ENCODE measurements at places on chromosomes 12 and 14.
A peak's percentile ranks its signal among the peaks of the same experiment; 100 is the strongest.

- no peak for DNase-seq
Measured at GRCh38 chr14:55436931-55437330, 3.5 kb downstream of the TBPL2 start.

DNA sequence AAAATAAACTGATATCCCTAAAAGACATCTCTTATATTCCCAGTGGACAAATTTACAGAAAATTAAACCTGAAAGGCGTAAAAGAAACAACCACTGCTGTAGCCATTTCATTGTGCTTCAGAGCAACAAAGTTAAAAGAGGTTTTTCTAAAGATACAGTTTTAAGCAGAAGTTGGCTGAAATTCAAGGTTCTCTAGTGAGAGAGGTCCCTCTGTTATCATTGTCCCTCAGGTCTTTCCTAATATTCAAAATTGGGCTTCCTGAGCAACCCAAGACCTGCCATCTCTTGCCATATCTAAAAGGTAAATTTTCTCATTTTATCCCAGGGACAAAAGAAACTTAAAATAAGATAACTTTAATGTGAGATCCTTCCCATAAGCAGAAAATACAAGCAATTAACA, 10.7 kb upstream of the SOS2 start:
- no peak for DNase-seq

DNA sequence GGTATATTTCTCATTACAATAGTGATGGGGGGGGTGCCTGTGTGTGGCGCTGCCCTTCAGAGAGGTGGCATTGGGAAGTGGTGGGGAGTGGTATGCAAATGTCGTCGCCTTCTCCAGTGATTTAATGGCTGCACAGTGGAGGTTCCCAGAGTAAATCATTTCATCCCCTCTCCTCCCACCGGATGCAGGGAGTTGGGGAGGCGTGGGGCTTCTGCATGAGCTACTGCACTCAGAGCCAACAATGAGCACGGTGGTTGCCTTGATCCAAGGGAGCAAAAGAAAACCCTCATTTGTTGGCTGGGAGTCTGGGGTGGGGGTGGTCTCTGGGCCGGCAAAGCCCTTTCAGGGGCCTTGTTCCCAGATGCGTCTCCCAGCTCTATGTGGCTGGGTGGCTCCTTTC, 124.3 kb downstream of the AACS start:
- no peak for DNase-seq

- no peak for DNase-seq
Measured at GRCh38 chr14:89491711-89492381, 74.8 kb upstream of the FOXN3 start.

GRCh38 chr12:10249690-10250455, 37.2 kb downstream of the GABARAPL1 start:
- no peak for DNase-seq

DNA sequence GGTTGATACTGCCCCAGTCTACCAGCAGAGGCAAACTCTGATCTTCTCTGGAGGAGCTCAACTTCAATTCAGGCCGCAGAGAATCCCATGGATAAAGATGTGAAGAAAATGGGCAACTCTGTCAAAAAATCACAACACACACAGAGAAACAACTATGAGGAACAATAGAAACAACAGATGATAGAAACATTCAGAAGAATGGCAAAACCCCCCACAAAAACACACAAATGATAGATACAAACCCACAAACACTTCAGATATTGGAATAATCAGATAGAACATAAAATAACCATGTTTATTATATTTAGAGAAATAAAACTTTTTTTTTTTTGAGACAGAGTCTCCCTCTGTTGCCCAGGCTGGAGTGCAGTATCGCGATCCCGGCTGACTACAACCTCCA, 20.0 kb upstream of the HVCN1 start:
- no peak for DNase-seq

DNA sequence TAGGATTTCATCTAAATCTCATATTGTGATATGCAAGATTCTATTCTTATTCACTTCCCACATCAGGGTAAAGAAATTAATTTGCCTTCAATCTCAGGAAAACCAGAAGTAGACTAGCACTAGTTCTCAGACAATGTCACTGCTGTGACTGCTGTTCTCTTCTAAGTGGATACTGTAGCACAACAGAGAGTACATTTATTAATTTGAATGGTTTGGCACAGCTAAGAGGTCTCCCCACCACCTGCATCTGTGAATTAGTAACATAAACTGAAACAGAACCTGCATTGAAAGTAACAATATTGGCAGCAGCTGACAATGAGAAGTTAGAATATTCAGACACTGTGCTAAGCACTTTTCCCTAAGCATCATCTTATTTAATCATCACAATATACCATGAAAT, 253.1 kb downstream of the PDZRN4 start:
- no peak for DNase-seq

GRCh38 chr12:131510431-131510830, 200.5 kb upstream of the SFSWAP start:
- no peak for DNase-seq

DNA sequence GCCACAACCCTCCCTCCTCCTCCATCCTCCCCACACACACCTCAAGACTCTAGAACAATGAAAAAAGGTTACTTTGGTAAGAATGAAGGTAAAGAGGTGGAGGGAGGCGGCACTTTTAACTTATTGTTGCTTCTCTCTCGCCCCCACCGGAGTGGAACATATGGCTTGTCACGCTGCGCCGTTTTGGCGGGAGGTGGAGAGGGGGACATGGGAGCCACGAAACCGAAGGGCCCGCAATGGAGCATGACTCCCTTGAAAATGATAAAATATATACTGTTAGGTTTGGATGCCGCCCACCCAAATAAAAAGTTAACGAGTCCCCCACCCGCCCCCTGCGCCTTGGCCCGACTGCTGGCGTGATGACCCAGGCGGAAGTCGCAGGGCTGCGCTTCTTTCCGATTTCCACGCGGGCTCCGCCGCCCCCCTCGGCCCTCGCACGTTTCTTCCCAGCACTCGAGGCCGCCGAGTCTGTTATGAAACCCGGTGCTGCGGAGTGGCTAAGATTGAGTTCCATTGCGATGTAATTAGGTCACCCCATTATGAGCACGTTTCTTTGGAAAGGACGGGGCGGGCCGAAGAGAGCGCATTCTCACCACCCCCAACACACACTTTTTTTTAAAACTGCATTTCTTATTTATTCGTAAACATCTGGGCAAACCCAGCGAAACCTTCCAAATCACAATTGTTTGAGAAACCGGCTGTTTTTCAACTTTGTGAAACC, 1.4 kb upstream of the ZFP36L1 start:
- peak; percentile 96 for DNase-seq

DNA sequence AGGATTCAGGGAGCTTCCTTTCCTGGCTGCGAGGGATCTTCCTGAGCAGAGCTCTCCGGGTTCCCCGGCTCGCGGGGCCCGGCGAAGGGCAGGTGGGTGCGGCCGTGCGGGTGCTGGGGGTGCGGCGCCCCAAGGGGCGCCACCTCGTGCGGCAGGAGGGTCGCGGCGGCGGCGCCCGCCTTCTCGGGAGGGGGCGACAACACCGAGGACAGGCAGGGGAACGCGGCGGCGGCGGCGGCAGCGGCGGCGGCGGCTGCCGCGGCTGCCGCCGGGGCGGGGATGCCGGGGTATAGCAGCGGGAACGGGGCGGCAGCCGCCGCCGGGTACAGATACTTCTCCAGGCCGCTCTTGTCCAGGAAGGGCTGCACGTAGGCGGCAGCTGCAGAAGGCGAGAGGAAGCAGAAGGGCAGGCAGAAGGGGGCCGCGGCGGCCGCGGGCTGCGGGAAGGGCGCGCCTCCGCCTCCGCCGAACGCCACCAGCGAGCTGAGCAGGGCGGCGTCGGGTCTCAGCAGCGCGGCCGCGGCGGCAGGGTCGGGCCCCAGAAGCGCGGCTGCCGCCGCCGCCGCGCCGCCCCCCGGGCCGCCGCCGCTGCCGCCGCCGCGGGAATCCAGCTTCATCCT, 2.7 kb downstream of the BHLHE41 start:
- peak; percentile 34 for DNase-seq

DNA sequence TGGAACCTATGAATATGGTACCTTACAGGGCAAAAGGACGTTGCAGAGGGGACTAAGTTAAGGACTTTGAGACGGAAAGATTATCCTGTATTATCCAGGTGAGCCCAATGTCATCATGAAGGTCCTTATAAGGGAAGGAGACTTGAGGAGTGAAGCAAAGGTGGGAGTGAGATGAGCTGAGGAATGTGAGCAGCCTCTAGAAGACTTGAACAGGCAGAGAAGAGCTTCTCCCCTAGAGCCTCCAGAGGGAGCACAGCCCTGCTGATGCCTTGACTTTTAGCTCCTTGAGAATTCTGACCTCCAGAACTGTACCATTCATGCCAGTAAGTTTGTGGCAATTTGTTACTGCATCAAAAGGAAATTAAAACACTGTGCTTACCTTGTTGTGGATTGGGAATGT, 41.8 kb upstream of the DCD start:
- DNase-seq, result peak; percentile 1

DNA sequence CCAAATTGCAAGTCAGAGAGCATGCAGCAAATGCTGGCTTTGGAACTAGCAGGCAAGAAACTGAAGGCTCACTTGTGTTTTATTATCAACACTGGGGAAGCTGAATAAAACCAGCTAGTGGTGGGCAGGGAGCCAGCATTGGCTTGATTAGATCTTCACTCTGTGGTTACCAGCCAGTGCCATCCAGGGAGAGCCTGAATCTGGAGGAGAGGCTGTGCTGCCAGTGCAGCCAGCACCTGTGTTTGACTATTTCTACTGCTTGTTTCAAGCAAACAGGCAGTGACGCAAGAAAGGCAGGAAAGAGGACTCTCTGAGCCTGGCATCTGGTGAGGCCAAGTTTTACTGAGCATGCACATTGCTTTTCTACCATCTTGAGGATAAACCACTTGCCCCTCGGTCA, 247.0 kb downstream of the PHLDA1 start:
- peak; percentile 97 for DNase-seq

DNA sequence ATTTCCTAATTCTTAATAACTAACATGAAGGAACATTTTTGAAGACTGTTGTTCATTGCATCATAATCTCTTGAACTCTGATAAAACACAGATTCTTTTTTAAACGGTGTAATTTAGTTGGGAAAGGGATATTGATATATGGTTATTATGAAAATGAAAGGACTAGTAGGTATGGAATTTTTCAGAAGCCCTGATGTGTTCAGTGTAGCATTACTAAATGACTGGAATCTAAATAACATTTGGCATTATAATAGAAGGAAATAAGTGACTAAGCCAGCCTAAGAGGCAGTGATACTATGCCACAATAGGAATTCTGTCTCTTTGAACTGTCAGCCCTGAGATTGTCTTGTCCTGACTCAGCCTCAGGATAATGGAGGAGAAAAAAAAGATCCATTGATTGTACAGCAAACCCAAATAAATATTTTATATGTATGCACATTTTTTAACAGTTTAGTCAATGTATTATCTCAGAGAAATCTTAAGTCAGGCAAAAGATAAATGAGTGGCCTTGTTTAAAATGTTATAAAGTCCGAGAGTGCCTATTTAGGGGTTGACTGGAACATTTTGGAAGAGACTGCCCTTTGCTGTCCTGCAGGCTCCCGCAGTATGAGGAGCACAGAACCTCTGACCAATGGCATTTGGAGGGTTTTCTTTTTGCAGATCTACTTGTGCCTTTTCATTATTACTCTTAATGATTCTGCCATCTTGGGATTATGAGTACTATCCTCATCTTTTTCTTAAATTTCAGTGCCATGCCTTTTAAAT, 271.2 kb downstream of the EGLN3 start:
- peak; percentile 95 for DNase-seq

GRCh38 chr12:89665556-89665955, 43.1 kb downstream of the ATP2B1 start:
- no peak for DNase-seq

DNA sequence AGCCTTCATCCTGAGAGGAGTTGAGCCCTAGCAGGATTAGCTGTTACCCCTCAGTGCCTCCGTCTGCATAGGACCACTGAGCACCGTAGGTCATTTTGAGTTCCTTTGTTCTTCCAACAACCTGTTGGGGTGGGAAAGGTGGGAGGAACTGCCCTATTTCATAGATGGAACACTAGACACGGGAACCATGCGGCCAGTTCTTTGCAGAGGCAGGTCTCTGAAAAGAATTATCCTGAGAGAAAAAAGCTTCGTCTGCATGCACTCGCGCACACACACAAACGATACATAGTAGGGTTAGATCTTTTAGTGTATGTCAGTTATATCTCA, 28.5 kb downstream of the TRAFD1 start:
- no peak for DNase-seq

GRCh38 chr14:44453433-44454171, 53.5 kb downstream of the FSCB start:
- no peak for DNase-seq

DNA sequence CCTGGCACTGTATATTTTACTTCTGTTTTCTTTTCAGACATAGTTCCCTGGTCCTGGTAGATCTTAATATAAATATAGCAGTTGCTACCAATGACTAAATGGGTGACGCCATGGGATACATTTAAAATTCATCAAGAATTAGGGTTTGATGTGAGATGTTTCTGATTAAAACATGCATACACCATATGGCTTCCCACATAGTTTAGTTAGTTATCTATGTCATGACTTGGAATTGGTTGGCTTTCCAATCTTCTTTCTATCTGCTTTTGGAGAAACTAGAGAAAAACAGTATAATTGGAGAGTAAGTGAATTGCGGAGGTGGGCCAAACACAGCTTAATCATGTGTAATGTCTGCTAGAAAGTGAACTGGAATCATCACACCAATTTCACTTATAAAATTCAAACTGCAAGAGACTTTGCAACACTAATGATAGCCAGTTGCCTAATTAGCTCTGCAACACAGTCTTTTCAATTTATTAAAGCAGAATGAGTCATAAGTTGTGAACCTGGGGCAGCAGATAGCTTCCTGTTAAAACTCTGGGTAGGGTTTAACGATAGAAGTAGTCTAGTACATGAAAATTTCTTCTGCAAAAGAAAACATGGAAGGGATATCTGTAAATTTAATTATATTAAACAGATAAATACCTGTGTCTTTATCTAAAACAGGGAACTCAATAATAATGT, 295.2 kb downstream of the SLC16A7 start:
- DNase-seq, result peak; percentile 28

- DNase-seq, result no peak
Measured at GRCh38 chr14:106200541-106201315, 674.3 kb downstream of the TMEM121 start.

DNA sequence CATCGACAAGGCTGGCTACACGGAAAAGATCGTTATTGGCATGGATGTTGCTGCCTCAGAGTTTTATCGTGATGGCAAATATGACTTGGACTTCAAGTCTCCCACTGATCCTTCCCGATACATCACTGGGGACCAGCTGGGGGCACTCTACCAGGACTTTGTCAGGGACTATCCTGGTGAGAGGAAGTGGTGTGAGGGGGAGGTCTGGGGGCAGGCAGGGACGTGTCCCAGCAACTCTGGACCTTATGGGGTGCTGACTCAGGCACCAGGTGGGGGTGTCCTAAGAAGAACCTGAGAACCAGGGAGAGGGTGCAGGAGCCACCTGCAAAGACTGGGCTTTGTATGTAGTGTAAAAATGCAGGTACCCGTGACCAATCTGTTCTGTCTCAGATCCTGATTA, 5.2 kb downstream of the ENO2 start:
- DNase-seq, result no peak

- peak; percentile 5 for DNase-seq
Measured at GRCh38 chr14:75126121-75126544, 715 bp downstream of the NEK9 start.

- no peak for DNase-seq
Measured at GRCh38 chr12:104501660-104502059, 44.9 kb downstream of the CHST11 start.
